Activated CD4-positive, alpha-beta T cell treated with anti-CD3 and anti-CD28 coated beads, Interleukin-2, amount 50 U/mL, for 24 hours (primary cell): ENCODE measurements at places on chromosomes 1 and 21.

GRCh38 chr1:157004327-157004726 is 41.2 kb downstream of the ARHGEF11 start:
- DNase-seq = no peak

- DNase-seq = no peak
Observed at GRCh38 chr1:195082183-195082582, 1526.1 kb downstream of the KCNT2 start.

- no peak for DNase-seq
Observed at GRCh38 chr1:115115521-115116161, 26.3 kb upstream of the TSPAN2 start.

- no peak for DNase-seq
Observed at GRCh38 chr1:206705191-206705590, 20.5 kb downstream of the MAPKAPK2 start.

- no peak for DNase-seq
Observed at GRCh38 chr1:199875856-199876255, 151.7 kb upstream of the NR5A2 start.

DNA sequence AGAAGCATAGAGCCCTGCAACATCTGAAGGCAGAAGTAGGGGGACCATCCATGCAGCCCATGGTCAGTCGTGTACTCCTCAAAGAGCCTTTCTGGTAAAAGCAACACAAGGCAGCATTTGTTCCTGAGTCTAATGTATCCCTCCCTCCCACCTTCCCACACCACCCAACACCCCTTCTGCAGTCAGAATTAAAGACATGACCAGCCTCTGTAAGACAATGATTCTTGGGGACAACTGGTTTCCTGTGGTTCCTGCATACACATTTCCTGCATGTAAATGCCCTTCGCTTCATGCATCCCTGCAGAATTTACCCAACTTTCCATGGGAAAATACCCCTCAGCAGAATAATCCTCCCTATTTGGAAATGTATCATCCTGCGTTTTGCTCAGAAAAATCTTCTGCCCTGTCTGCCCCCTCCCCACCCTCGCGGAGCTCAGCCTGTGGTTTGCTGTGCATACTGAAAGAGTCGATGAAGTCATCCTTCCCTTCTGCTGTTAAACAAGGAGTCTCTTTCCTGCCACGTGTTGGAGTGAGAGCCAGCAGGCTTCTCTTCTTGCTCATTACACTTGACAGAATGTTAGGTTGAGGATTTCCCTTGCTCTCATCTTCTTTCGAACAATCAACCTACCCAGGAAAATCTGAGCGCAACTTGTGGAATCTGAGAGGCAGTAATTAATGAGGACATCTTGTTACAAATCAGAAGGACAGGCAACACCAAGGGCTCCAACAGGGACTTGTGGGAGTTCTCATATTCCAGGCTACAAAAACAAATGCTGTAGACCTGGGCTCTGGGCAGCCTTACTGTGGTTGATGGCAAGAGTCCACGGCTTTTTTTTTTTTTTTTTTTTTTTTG is 4.7 kb downstream of the TNN start:
- peak; percentile 11 for DNase-seq

DNA sequence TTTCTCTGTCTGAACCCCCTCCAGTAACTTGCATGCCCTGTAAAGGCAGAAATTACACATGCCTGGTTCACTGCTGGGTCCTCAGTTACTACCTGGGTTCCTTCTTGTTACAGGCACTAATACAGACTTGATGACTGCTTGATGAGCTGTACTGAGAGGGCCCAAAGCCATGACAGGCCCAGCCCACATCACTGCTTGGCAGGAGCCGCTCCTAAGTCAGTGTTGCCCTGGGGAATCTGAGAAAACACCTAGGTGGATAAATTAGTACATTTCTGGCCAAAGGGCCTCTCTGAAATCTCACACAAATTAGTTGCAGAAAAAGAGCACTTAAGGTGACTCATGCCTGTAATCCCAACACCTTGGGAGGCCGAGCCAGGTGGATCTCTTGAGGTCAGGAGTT is 37.8 kb upstream of the IRF2BP2 start:
- DNase-seq = no peak

DNA sequence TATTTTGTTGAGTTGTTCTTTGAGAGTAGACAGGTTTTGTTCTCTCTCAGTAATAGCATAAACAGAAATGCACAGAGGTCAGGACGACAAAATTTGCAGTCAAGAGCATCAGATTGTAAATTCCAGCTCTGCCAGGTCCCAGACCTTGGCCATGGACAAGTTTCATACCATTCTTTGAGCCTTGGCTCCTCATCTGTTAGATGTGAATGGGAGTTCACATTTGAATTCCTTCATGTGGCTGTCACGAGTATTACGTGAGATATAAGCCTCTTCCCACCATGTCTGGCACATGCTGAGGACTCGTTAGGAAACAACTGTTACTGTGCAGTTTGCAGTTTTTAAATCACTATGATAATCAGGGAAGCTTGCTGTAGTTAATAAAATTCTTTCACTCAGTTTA is 93.2 kb upstream of the KCTD3 start:
- no peak for DNase-seq

DNA sequence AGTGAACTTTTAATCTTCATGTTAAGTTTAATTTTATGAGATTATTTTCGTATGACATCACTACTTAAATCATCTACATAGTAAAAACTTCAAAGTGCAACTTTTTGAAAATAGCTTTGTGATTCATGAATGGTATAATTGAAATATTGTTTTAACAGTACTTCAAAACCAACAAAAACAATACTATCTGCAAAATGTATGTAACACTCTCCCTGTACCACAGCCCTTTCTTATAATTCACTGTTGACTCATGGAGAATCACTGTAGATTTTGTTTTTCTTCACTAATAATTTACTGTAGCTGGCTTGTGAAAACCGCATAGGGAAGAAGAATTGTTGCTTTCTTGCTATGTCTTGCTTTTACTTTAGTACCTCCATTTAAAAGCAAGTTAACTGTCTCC is 301.4 kb upstream of the ADAMTS5 start:
- no peak for DNase-seq

GRCh38 chr1:21786640-21787039 is 3.7 kb upstream of the USP48 start:
- no peak for DNase-seq

GRCh38 chr1:202135221-202135721 is 9.3 kb downstream of the ARL8A start:
- peak; percentile 28 for DNase-seq

- no peak for DNase-seq
Observed at GRCh38 chr1:202835548-202836072, 24.9 kb downstream of the PCAT6 start.

- no peak for DNase-seq
Observed at GRCh38 chr1:40183055-40183710, 22.0 kb downstream of the RLF start.

DNA sequence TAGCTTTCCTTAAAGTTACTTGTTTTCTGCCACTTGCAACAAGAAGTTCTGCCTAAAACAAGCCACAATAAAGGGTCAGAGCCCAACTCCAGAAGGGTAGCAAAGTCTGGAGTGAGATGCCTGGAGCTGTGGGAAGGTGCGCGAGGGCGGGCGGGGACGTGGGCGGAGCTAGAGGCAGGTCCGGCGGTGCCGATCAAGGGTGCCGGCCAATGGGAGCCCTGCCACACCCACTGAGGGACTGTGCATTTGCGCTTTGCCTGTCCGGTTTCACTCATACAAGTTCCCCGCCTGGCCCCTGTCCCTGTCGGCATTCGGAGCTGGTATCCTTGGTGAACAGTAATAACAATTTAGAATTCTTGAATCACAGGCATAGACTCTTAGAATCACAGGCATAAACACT is 732.4 kb downstream of the MATN1 start:
- DNase-seq = no peak

- no peak for DNase-seq
Observed at GRCh38 chr1:153261281-153262069, 2.0 kb downstream of the LORICRIN start.

- no peak for DNase-seq
Observed at GRCh38 chr1:26410706-26411623, at the start of gene LIN28A. Gene LIN28A, plus strand, starts transcription at chr1:26410817. Its CDS starts 75 bp downstream, at chr1:26410892.

GRCh38 chr21:17532292-17532691 is 19.4 kb downstream of the CXADR start:
- no peak for DNase-seq

- DNase-seq = no peak
Observed at GRCh38 chr1:198201956-198202784, 45.4 kb downstream of the NEK7 start.

GRCh38 chr1:32508761-32509160 is 30.5 kb upstream of the ZBTB8A start:
- DNase-seq = no peak

- no peak for DNase-seq
Observed at GRCh38 chr1:160124705-160125478, 9.3 kb downstream of the ATP1A2 start.

- peak; percentile 50 for DNase-seq
Observed at GRCh38 chr21:33434770-33435360, 31.7 kb downstream of the IFNGR2 start.

DNA sequence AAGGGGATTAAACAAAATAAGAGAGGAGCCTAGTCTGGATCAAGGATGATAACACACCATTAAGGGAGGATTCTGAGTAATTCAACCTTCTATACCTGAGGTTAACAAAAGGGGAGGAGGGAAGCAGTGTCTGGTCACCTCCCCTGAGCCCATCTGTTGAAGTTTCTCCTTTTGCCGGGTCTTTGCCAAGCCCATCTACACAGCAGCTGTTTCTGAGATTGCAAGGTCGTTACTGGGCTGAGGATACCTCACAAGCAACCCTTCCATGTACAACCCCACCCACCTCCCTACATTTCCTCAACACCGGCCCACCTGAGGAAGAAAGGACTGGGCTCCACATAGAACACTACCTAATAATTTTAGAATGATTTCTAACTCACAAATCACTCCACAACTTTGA is 26.3 kb downstream of the LRRC52 start:
- DNase-seq = no peak

GRCh38 chr1:225700164-225700821 is 47.4 kb upstream of the ENAH start:
- DNase-seq = no peak

DNA sequence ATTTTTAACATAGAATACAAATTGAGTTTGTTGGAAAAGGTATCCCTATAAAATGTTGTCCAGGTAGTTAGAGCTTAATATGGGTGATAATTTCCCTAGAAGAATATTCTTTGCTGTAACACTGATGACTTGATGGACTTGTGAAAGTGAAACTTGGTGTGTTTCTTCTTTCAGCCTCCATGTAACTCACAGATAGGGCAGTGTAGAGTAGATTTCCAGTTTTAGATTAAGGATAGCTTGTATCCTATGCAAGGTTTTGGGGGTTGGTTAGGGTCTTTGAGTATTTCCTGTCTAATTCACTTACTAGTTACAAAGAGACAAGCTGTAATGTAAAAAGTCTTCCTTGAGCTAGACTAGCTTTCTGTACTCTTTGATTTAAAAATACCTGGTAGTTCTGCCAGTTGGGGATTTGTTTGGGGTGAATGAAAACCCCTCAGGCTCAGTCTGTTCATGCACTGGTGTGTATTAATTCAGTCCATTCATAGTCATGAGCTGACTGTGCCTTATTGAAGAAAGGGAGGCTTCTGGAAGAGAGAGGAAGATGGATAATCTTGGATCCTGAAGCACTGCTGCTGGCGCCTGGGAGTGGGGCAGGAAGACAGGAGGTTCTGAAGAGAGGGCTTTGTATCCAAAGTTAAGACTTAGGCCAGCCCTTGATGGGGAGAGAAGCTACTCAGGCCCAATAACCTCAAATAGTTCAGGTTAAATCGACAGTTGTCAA is 83.6 kb downstream of the CAMTA1 start:
- no peak for DNase-seq

DNA sequence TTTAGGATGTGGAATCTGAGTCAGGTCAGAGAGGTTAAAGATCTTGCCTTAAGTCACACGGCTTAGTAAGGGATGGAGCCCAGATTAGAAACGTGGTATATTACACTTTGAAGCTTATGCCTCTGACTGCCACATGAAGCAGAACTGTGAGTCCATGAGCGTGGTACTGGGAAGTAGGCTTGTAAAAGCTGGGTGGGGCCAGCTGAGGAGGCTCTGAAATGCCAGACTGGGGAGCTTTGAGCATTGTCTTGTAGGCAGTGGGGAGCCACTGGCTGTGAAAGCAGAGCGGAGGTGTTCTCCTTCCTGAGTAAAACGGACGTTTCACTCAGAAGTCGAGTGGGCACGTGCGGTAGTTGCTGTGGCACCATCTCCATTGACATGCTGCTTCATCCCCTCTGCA is 72.6 kb upstream of the USP24 start:
- DNase-seq = no peak

- no peak for DNase-seq
Observed at GRCh38 chr21:37266515-37267221, 466 bp downstream of the VPS26C start.

- DNase-seq = no peak
Observed at GRCh38 chr1:202575918-202576653, 134.2 kb downstream of the SYT2 start.

DNA sequence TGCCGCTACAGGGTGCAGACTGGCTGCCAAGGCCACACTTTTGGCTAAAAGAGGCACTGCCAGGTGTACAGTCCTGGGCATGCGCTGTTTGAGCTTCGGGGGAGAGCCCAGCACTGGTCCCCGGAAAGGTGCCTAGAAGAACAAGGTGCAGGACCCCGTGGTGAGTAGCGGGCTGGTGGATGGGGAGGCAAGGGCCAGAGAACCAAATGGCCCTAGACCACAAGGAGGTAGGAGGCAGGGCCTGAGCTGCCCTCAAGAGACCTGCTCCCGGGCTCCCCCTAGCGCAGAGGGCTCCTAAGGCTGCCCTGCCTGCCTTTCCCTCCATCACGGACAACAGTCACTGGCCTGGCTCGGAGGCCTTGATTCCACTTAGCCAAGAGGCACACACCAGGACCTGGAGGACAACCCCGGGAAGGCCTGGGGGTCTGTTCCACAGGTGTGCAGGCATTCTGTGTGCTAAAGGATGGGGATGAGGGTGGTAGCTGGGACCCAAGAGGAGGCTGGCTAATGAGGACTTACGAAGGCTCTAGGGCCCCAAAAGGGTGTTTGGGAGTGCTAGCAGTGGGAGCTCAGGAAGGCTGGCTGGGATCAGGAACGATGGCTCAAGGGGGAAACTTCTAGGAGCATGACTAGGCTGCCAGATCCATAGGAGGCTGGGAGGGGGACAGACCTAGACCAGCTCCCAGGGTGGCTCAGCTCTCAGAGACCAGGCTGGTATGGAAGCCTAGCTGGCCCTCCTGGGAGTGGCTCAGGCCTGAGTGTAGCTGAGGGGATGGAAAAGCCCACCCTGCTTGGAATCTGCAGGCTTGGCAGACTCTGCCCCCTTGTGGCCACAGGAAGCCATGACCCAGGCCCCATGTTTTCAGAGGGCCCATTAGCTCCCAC is 742 bp downstream of the ARTN start:
- DNase-seq = no peak
